ENCODE measurements at places on chromosomes 11 and 22. TPM values are rescaled to one million over a fixed set of nuclear protein-coding genes. Genes with fewer than 3 reads are reported as not detected.

SLC5A1 gene
- polyA plus RNA-seq: 0.42 TPM

APOA4 gene
- 1.5 TPM for polyA plus RNA-seq

BIK gene
- polyA plus RNA-seq: 0.61 TPM

KRTAP5-11 gene
- not detected for polyA plus RNA-seq

Data from renal cortex interstitium (tissue), 15 donors.